Ureter (tissue), 1 donor: ENCODE measurements at places on chromosomes 7 and 10. TPM values are rescaled to one million over a fixed set of nuclear protein-coding genes. Genes with fewer than 3 reads are reported as not detected.

STRIP2 gene
- 0.52 TPM for total RNA-seq

STOX1 gene
- 1.1 TPM for total RNA-seq

DNA sequence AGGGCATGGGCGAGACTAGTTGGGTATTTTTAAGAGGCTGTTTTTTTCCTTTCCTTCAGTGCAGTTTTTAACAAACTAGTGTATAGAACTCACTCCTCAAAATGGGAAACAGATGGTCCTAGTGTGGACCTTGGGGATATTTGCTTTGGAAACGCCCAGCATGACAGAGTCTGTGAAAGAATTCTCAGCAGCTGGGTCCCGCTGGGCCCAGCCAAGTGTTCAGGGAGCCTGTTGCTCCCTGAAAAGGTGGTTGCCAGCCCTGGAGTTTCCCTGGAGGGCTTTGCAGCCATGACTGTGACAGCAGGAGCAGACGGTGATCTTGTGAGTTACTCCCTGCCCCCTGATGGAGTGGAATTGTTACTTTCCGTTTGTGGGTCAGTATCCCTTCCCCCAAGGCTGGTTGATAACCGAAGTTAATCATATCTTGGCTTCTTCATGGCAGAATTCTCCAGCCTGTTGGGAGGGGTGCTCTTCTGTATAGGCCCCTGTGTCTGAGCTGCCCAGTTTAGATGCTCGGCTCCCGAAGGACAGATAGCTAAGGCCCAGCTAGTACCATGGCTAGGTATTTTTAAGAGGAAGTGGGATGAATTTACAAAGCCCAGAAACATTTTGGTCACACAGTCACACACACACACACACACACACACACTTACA is 278.6 kb upstream of the HABP2 start:
- DNase-seq, result no peak

- no peak for DNase-seq
These were observed 103.0 kb downstream of the ITIH5 start for GRCh38 chr10:7563770-7564169.

GRCh38 chr10:131312478-131312836 is 936 bp upstream of the TCERG1L start:
- DNase-seq, result no peak

- no peak for DNase-seq
These were observed 204.8 kb upstream of the MEOX2 start for GRCh38 chr7:15891151-15891881.

KMT2E gene
- 120 TPM for total RNA-seq

CD36 gene
- total RNA-seq, result 25.7 TPM

GRCh38 chr7:48170506-48170905 is 752 bp upstream of the ABCA13 start:
- DNase-seq, result no peak

DNA sequence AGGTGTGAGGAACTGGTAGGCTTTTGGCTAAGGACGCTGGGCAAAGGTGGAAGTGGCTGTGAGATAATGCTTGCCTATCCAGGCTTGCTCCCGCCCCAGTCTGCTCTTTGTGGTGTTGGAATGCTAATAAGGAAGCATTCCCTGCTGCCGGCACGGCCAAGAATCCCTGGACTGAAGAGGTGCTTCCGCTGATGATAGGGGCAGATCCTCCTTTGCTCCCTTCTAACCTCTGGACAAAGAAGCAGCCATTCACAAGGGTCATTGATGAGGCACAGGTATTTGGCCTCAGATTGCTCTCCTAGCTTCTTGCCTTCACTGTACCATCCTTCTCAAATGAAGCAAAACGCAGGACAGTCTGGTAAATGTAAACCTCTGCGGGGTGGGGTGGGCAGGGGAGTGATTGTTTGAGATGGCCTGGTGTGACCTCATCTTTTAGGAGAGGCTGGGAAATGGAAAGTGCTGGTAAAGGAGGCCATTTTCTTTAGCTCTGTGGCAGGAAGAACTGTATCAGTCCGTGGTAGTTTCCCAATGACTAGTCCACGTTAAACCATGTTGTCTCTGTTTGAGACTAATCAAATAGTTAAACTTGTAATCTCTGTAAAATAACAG is 1.7 kb downstream of the PGAM1 start:
- no peak for DNase-seq

- DNase-seq, result peak; percentile 67
These were observed 52.2 kb downstream of the CPEB3 start for GRCh38 chr10:92238586-92239098.

RARRES2 gene
- total RNA-seq, result 91.0 TPM

- no peak for DNase-seq
These were observed 662 bp downstream of the DNAJC2 start for GRCh38 chr7:103343758-103344452.

ACTA2 gene
- 1,405 TPM for total RNA-seq

GRCh38 chr7:40711706-40712105 is 576.9 kb downstream of the SUGCT start:
- no peak for DNase-seq

CYP3A4 gene
- not detected for total RNA-seq

CYP2C18 gene
- total RNA-seq, result 0.96 TPM

ANXA8L1 gene
- 65.7 TPM for total RNA-seq

- no peak for DNase-seq
These were observed 94.9 kb downstream of the OAT start for GRCh38 chr10:124323806-124324205.

DNA sequence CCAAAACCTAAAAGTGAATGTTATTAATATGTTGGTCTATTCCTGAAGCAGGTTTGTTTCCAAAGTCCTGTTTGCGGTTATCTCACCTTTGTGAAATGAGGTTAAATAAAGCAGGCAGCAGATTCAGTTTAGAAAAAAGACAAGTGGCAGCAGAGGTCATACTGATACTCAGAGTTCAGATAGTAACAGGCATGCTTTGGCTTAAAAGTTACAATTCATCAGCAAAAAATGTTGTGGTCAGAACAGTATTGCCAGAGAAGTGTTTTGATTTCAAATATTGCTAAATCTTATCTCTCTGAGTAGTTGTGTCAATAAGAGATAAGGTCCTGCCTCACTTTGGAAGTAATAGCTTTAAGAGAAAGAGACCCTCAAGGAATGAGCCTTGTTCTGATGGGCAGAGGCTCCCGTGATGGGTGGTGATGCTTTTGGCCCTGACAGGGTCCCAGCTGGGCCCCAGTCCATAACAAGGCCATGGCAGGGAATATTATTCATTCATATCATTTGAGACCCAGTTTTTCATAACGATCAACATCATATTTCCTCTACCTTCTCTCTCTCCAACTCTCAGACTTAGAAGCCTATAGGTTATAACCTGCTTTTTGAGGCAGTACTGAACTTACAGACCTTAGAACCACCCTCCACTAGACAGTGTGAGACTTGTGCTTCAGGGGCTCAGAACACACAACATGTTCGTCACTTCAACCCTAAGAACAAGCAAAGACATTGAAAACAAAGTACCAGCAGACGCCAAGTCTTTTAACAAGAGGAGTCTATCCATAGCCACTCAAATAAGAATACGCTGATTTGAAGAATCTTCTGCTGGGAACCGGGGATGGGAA is 58.5 kb upstream of the AHR start:
- no peak for DNase-seq

DNA sequence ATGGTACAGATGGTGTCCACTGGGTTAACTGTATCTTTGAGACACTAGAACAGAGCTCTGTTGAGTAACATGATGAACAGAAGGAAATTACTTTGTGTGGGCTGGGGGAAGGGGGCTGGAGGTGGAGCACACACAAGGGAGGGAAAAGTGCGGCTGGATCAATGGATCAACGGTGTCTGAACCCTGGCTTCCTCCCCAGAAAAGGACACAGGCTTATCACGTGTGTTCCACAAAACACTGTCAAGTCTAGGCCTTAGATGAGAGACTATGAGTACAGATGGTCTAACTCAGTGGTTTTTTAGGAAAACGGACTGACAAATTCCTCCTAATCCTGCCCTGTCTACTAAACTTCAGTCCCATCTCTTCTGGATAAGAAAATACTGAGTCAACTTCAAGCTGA is 27.8 kb downstream of the HSPB1 start:
- no peak for DNase-seq

- no peak for DNase-seq
These were observed 3.3 kb upstream of the TCERG1L start for GRCh38 chr10:131314799-131315198.

INPP5A gene
- total RNA-seq, result 63.5 TPM

PILRA gene
- 21.6 TPM for total RNA-seq

DNA sequence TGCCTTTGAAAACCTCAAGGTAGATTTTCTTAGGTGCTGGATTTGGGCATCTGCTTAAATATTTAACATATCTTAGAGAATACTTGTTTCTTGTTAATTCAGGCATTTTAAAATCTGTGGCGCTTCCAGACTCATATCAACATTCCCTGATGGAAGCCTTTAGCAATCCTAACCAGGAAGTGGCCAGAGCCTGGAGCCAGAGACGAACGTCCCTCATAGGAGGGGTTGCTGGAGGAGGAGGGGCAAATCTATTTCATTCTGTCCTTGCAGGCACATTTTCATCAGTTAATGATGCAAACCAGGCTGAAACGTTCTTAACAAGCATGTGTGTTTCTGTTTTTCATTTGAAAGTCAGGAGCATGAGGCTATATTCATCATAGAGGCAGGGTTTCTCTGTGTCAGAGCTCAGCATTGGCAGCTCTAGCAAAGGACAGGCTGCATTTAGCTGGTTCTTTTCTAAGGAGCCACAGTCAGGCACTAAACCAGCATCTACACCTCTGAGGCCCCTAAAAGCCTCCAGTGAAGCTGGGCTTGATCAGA is 17.8 kb upstream of the IFIT2 start:
- no peak for DNase-seq

GRCh38 chr10:124820121-124820520 is 18.5 kb downstream of the ABRAXAS2 start:
- DNase-seq, result no peak

DNA sequence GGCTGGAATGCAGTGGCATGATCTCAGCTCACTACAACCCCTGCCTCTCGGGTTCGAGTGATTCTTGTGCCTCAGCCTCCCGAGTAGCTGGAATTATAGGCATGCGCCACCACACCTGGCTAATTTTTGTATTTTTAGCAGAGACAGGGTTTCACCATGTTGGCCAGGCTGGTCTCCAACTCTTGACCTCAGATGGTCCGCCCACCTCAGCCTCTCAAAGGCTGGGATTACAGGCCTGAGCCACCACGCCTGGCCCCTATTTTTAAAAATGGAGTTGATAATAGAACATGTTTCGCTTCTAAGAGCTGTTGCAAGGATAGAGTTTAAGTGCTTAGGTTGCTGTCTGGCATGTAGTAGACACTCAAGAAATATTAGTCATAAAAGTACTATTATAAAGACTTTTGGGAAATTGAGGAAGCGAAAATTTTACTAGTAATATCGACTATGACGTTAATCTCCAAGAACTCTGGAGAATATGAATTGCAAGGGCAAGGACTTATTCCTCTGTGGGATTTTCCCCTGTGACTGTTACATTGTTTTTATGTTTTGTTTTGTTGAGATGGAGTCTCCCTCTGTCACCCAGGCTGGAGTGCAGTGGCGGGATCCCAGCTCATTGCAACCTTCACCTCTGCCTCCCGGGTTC is 7.9 kb downstream of the GTF2I start:
- DNase-seq, result no peak

- no peak for DNase-seq
These were observed 111.3 kb upstream of the TNS3 start for GRCh38 chr7:47693216-47693615.

- DNase-seq, result no peak
These were observed 340.2 kb downstream of the KCNMA1 start for GRCh38 chr10:77297393-77297739.

DNA sequence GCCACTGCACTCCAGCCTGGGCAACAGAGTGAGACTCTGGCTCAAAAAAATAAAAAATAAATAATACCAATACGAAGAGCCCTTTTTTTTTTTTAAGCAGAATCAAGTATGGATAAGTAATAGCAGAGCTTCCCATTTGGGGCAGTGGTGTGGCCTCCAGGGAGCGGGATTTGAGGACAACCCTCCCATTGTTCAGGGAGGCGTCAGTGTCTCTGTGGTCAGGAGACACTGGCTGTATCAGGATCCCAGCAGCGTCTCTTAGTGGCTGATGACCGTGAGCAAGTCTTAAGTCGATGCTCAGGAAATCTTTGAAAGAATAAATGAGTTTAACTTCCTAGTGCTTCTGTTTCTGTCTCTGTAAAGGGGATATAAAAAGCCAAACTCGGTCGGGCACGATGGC is 25.2 kb upstream of the SH2B2 start:
- no peak for DNase-seq

OR2A14 gene
- not detected for total RNA-seq

GRCh38 chr10:43674553-43675210 is 26.0 kb upstream of the ZNF32 start:
- no peak for DNase-seq

DNA sequence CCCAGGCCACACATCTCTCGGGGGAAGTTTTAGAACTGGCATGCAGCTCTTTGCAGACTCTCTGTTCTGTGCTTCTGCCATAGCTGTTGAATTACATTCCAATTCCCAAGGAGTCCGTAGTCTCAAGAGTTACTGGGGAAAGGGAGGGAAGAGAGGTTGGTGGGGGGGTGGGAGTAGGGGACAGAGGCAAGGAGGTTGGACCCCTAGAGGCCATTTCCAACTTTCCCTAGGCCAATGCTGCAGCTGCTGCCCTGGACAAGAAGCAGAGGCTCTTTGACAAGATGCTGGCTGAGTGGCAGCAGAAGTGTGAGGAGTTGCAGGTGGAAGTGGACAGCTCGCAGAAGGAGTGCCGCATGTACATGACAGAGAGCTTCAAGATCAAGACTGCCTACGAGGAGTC is 23.8 kb downstream of the MYH16 start:
- no peak for DNase-seq

CUL1 gene
- 48.4 TPM for total RNA-seq

DNA sequence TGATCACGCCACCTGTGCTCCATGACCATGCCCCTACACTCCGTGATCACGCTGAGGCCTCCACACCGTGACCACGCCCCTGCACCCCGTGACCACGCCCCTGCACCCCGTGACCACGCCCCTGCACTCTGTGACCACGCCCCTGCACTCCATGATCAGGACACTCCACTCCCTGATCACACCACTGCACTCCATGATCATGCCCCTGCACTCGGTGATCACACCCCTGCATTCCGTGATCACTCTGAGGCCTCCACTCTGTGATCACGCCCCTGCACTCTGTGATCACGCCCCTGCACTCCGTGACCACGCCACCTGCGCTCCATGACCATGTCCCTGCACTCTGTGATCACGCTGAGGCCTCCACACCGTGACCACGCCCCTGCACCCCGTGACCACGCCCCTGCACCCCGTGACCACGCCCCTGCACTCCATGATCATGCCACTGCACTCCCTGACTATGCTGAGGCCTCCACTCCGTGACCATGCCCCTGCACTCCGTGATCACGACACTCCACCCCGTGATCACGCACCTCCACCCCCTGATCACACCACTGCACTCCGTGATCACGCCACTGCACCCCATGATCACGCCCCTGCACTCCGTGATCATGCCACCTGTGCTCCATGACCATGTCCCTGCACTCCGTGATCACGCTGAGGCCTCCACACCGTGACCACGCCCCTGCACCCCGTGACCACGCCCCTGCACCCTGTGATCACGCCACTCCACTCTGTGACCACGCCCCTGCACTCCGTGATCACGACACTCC is 27.7 kb downstream of the STK32C start:
- DNase-seq, result no peak

DNA sequence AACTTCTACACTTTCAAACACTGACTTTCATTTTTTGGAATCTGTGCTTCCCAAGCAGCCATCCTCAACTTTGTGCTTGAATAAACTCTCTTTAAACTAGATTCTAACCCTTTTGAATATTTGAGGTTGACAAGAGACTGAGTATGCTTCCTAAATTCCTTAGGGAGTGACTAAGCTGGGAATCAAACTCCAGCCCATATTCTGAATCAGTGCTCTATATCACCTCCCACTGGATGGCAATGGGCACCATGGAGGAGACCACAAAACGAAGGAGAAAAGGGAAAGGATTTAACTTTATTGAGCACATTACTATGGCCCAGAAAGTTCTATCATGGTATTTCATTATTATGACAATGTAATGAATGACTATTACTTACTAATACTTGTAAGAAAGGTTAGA is 17.2 kb upstream of the SLC26A4 start:
- DNase-seq, result no peak
